Fibroblast of lung (primary cell): ENCODE measurements at places on chromosomes 7 and 10.

DNA sequence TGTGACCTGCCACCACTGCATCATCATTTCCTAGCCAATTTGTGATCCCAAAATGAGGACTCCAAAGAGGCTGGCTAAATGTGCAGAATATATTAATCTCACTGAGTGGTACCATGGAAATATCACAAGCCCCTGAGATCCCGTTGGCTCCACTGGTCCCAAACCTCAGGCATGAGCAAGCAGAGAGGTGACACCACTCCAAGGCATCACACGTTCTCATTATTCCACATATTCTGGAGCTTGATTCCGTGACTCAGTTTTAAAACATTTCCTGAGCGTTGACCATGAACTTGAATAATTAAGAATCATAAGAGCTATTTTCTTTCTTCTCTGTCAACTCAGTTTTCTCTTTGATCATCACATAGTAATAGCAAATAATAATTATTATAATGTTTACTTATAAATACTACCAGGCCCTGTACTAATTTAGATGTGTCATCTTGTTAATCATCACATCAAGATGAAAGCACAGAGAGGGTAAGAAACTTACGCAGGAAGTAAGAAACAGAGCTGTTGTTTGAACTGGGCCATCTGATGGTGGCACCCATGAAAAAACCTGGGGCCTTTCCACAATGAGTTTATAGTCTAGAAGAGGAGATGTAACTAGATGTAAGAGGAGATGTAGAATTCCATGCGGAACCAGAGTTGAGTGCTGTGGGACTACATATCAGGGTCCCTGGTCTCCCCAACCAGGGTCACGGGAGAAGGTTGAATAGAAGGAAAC lies 3.5 kb downstream of the APBB1IP start:
- peak; percentile 83 for DNase-seq

DNA sequence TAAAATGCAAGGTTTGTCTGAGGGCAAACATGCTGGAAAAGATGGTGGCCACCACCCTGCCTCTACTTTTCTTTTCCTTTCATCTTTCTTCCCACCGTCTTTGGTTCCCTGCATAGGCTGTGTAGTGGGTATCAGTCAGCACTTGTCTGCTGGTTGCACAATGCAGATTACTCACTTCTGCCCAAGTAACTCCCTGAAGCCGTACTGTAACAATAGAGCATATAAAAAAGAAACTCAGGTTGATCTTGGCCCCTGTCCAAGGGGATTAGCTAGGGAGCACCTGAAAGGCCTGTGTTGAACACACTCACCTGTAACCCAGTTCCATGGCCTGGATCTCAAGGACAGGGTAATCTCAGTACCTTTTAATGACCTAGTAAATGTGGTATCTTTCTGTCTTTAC lies 533.0 kb upstream of the GALNT17 start:
- no peak for DNase-seq

GRCh38 chr10:67477868-67478267 lies 218.1 kb downstream of the CTNNA3 start:
- no peak for DNase-seq

GRCh38 chr7:80681272-80681885 lies 42.9 kb downstream of the CD36 start:
- peak; percentile 23 for DNase-seq

- DNase-seq, result peak; percentile 25
Observed at GRCh38 chr10:94178475-94179253, 184.1 kb downstream of the NOC3L start.

GRCh38 chr7:158246960-158247673 lies 340.5 kb downstream of the PTPRN2 start:
- DNase-seq, result no peak

DNA sequence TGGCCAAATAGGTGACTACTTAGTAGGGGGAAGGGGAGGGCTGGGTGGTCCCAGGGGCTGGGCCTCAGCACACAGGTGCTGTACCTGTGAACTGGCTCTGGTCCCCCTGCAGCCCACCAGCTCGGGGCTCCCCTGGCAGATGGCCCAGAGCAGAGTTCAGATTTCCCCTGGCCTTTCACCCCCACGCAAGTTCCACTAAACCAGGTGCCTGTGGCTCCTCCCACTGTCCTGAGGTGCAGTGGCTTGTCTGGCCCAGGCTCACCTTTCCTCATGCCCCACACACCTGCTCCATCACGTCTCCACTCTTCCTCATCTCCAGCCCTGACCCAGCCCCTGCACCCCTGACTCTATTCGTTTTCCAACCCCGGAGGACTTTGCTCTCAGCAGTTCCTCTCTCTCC lies 47.3 kb upstream of the OPALIN start:
- DNase-seq, result no peak

- no peak for DNase-seq
Observed at GRCh38 chr10:17250736-17251135, 22.7 kb downstream of the VIM start.
